Stimulated activated CD8-positive, alpha-beta memory T cell treated with anti-CD3 and anti-CD28 coated beads, Interleukin-2, amount 100 ng/mL, for 48 hours (primary cell): ENCODE measurements at places on chromosomes 16 and 17.

GRCh38 chr17:8124350-8125153 is 646 bp upstream of the HES7 start:
- no peak for DNase-seq

DNA sequence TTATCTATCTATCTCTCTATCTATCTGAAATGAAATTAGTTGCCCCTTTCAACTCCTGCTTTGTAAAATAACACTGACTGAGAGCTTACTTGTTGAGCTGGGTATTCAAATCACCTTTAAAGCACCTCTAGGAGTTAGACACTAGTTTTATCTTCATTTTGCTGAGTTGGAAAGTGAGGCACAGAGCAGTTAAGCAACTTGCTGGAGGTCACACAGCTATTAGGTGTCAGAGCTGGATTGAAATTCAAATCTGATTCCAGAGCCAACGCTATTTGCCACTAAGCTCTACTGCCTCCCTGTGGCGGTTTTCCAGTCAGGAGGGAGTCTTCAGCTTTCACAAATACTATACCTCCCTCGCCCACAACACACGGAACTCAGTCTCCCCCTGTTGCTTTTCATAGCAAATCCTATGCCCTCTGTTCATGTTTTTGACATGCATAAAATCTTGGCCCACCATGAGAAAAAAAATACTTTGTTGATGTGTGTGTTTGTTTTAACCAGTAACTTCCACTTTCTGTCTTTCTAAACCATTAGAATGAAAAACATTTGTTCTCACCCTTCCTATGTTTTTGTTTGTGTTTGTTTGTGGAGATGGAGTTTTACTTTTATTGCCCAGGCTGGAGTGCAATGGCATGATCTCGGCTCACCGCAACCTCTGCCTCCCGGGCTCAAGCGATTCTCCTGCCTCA is 74.8 kb upstream of the SMURF2 start:
- DNase-seq: peak; percentile 12

DNA sequence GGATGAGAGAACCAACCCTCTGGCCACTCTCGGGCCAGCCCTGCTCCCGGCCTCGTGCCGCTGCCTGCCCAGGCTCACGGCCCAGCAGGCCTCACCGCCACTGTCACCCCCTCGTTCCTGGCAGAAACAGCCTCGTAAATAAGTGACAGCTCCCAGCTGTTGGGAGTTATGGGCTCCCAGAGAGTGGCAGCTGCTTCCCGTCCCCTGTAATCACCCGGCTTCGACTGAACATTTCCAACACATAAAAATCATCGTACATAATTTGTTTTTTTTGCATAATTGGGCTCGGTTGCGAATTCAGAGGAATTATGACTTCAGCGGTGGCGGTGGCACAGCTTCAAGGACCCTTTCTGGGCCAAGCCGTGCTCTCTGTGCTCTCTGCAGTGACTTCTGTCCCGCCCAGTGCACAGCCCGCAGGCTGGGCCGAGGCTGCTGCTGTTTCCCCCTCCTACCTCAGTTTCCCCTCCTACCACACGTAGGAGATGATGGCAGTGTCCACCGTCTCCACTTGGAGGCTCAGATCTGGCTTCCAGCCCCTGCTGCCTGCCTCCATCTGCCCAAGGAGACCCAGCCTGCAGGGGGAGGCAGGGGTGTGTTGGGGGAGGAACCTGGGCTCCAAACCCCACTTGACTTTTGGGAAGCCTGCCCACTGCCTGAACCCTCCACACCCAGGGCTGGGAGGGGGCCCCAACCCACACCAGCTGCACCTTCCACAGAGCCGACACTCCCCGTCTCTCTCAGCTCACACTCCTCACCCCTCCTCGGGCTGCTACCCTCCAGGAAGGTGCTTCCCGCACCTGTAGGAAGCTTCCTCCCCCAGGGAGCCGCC is 84.9 kb downstream of the RTN4RL1 start:
- DNase-seq: no peak

DNA sequence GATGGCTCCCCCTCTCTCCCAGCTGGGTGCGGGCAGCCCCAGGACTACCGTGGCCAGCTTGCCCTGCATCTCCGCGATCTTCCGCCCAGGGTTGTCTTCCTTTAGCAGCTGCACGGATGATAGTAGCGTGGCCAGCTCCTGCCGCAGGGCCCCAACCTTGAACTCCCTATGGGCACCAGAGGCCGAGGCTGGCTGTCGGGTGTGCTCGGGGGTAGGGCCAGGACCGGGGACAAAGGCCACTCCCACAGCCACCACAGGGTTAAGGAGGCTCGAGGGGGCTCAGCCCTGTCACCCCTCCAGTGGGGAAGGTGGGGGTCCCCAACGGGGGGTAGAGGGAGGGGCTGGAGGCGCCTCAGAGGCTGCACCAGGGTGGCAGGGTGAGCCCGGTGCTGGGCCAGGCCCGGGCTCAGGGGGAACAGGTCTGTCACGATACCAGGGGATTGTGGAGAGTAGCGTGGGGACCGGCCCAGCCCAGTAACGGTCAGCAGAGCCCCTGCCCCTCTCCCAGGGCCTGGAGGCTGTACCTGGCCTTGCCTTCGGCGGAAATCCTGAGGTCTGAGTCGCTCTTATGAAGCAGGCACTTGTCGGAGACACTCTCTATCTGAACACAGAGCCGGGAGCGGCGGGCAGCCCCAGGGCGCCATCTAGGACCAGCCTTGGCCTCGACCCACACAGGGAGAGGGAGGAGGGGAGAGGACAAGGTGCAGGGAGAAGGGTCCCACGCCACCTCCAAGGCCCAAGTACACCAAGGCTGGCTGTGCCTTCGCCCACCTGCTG is 5.2 kb downstream of the PERCC1 start:
- no peak for DNase-seq

DNA sequence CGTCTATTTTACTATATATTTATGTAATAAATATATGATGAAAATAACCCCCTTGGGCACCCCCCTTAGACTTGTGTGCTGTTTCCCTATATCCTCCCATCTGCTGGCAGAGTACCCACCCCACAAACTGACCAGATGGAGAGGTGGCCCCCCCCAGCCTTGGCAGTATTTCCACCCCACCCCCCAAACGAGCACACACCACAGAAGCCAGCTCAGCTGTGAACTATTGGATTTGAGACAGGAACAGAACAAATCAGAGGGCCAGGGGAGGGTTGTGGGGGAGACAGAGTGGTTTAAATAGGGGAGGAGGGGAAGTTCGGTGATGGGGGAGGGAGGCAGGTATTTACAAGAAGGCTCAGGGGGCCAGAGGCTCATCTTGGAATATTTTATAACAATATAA is 7.8 kb downstream of the NR1D1 start:
- DNase-seq: no peak

GRCh38 chr16:72442385-72443158 is 270.6 kb upstream of the PMFBP1 start:
- no peak for DNase-seq

GRCh38 chr16:28984619-28985135 is at the start of gene LAT:
Gene LAT, plus strand, starts transcription at chr16:28985052. Its CDS starts 366 bp downstream, at chr16:28985418.
- DNase-seq: peak; percentile 68

GRCh38 chr16:53453928-53454327 is 19.7 kb downstream of the RBL2 start:
- no peak for DNase-seq

GRCh38 chr16:62692685-62693084 is 656.4 kb upstream of the CDH8 start:
- DNase-seq: no peak

DNA sequence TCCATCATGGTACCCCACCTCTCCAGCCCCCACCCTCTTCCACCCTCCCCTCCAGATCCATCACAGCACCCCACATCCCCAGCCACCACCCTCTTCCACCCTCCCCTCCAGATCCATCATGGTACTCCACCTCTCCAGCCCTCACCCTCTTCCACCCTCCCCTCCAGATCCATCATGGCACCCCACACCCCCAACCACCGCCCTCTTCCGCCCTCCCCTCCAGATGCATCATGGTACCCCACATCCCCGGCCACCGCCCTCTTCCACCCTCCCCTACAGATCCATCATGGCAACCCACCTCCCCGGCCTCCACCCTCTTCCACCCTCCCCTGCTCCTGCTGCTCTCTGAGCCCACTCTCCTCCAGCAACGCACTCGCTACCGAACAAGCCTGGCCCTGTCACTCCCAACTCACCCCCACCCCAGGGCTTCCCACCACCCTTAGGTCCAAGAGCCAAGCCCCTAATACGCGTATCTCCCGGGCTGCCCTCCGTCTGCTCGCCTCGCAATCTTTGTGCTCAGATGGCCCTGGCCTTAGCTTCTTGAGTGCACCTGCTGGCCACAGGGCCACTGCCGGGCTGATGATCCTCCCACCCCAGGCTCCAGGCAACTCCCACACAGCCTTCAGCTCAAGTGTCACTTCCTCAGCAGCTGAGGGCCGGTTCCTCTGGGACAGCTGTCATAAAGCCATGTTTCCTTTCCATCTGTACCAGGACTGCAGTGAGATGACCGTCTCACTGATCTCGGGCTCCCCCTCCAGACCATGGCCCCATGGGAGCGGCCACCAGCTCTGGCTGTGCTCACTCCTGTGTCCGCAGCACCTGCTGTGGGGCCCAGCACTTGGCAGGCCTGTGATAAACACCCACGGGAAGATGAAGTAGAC is 25.5 kb downstream of the KDM8 start:
- DNase-seq: no peak

DNA sequence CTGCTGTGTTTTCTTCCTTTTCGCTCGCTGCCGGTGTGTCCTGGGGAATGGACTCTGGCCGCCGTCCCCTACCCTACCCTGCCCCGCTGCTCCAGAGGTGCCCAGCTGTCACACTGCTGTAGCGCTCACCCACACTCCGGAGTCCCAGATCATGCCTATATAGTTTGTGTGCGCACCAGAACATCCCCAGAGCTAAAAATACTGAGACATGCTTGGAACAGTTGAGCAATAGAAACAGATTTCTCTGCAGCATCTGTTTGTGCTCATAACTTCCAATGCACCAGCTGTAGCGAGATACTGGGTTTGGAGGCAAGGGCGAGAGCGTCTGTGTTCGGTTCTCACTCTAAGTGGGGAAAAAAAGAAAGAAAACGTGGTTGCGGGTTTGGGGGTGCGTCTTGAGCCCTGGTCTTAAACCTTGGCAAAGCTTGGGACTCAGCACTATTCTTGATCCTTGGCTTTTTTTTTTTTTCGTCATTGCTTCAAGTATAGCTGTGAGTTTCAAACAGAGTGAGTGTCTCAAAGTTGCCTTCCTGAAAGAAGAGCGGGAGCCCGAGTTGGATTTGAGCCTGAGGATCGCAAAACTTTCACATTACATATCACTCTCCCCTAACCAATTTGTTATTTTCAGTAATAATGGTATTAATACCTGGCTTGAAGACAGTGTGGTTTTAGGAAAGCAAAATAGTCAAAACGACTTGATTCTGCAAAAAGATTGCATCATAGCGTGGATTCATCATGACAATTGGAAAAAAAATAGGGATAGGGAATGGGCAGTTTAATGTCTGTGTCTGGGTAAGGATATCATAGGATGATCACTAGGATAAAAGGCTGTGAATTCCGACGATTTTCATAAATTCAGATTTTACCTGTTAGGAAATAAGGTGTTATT is 621 bp downstream of the KCNJ2 start:
- DNase-seq: no peak

- DNase-seq: peak; percentile 39
These were observed 18.8 kb downstream of the NCBP3 start for GRCh38 chr17:3827124-3827773.

GRCh38 chr16:88479793-88480760 is 27.0 kb downstream of the ZFPM1 start:
- no peak for DNase-seq

GRCh38 chr16:31201582-31202413 is 762 bp downstream of the PYCARD start:
- no peak for DNase-seq

DNA sequence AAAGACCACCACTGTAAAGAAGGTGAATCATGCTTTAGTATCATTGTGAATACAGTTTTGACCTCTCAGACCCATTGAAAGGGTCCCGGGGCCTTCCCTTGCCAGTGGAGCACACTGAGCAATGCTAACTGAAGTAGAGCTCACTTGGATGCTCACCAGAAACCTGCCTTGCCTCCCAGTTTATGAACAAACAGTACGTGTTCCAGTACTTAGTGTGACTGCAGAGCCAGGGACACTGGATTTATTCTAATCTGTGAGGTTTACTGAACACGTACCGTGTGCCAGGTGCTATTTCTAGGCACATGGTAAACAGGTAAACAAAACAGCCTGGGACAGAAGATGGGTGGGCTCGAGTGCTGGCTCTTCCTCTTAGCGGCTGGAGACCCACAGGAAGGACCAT is 79.6 kb downstream of the FOXL1 start:
- no peak for DNase-seq
